ENCODE measurements at places on chromosomes 2 and 18.
A peak's percentile ranks its signal among the peaks of the same experiment; 100 is the strongest.

DNA sequence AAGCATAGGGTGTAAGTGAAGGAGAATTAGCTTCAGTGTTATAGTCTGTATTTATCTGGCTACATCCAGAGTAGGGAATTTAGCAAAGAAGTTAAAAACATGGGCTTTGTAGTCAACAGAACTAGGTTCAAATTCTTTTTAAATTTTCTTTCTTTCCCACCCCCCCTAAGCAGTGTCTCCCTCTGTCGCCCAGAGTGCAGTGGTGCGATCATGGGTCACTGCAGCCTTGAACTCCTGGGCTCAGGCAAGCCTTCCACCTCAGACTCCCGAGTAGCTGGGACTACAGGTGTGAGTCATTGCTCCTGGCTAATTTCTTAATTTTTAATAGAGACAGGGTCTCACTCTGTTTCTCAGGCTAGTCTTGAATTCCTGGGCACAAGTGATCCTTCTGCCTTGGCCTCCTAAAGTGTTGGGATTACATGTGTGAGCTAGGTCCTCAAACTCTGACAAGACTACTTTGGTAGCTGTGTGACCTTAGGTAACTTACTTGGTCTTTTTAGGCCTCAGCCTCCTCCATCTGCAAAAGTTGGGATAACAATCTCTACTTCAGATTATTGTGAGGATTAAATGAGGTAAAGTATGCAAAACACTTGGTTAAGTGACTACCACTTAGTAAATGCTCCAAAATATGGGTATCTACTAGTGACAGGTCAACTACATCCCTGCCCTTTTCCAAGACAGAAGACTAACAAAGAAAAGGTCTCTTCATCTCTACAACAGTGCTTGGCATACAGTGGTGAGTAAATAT is 17.8 kb downstream of the DOK1 start:
- no peak for DNase-seq

- DNase-seq = no peak
Measured at GRCh38 chr2:57855212-57855611, 191.4 kb upstream of the VRK2 start.

- DNase-seq = no peak
Measured at GRCh38 chr18:25827228-25827627, 263.2 kb downstream of the SS18 start.

DNA sequence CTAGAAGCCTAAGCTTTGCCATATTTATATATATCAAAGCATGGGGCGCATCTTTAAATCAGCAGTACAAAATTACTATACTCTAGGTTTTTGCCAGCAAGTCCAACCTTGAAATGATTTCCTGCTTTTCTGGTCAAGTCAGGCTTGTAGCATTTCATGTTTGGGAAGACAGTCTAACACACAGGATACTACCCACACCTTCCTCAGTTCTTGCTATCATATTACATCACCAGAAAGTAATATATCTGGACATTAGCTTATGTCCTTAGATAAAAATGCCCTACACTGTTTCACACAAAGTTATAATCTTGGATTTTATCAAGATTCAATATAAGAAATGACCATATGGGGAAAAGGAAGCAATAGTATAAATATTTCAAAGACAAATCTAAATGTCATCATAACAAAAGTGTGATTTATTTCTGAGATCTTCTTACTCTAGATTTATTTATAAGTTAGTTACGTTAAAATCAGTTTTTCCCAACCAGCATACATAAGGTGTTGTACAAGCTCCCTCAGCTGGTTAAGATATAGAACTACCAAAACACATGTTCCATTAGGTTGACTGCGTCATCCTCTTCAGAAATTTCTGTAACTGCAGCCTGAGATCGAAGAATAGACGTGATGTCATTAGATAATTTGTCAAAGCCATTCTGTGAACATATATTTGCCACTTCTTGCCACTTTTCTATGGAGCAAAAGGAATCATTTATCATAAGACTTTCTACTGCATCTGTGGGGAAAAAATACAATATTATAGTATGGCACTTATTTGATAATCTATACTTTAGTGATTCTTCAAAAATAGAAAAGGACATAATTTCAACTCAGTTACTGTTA is 56.6 kb downstream of the CLHC1 start:
- DNase-seq = peak; percentile 34

DNA sequence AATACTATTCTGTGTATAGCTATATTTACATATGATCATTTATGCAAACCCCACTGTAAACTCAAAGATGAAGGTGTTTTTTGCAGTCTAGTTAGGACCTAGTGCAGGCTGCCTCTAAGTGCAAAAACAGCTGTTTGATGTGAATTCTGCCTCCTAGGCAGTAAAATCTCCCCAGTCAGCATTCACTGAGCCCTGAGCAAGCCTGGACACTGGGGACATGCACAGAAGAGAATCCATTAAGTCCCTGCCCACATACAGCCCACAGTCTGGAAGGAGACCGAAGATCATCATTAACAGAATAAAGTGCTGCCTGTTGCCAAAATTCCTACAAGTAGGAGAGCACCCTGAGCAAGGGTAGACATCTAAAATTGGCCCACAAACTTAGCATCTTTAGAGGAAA is 14.4 kb upstream of the BIN1 start:
- no peak for DNase-seq

DNA sequence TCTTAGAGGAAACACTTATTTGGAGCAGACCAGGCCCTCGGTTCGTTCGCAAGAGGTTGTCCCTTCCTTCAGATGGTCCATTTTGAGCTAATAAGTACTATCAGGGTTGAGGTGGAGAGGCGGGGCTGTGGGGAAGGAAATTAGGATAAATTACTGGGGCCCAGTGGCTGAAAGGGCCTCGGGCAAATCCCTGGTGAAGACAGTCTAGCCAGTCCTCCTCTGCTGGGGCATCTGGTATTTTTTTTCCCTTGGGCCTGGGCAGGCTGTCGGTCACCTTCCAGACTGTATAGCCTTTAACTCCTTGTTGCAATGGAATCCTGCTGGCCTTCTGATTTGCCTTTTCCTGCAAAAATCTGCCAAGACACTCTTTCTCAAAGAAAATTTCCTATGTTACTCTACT is 1.7 kb upstream of the MYO3B start:
- no peak for DNase-seq

DNA sequence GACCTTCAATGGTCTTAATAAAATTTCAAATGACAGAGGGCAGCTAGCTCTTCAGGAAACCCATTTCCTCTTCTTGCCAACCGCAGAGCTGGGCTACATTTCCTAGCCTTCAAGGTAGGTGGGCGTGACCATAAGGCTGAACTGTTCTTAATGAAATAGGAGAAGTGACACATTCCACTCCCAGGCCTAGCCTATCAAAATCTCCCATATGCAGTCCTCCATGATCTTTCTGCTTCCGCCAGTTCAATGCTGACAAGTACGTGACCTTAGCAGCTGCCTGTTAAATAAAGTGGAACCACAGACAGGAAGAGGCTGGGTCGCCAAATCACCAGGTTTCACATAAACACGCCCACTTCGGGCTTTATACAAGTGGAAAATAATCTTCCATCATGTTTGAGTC is 13.2 kb downstream of the SERPINE2 start:
- DNase-seq = no peak

DNA sequence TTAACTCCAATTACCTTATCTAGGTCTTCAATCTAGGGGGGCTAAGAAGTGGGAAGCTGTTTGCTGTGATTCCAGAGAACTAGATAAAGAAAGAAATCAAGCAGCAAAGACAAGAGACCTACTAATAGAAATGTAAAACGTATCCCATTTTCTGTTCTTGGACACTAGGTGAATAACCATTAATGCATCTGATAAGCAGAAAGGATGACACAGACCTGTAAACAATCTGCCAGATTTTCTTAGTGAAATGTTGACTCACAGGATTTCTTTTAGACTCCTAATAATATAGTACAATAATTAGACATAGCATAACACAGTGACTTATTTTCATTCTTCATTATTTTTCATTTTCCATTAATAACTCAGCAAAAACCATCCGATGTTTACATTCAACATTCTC is 1.3 kb downstream of the WDR35 start:
- no peak for DNase-seq

GRCh38 chr2:47373747-47374146 is 29.2 kb upstream of the MSH2 start:
- DNase-seq = no peak

- no peak for DNase-seq
Measured at GRCh38 chr2:12979066-12979465, 262.3 kb downstream of the TRIB2 start.

DNA sequence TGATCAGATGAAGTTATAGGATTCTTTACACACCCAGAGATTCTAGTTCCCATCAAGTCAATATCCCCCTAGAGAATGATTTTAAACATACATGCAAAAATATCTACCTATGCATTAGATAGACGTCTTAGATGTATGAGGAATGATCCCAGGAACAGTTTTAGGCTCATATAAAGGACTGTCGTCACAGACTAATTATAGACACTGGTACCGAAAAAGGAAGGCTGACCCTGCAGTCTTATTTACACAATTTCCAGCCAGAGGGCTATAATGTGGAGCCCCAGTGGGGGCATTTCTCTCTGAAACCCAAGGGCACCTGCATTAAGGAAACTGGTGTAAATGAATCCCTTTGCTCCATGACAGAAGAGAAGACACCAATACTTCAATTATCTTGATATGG is 170.4 kb downstream of the ZNF521 start:
- DNase-seq = no peak

- no peak for DNase-seq
Measured at GRCh38 chr2:163135256-163135655, 296.7 kb upstream of the KCNH7 start.

DNA sequence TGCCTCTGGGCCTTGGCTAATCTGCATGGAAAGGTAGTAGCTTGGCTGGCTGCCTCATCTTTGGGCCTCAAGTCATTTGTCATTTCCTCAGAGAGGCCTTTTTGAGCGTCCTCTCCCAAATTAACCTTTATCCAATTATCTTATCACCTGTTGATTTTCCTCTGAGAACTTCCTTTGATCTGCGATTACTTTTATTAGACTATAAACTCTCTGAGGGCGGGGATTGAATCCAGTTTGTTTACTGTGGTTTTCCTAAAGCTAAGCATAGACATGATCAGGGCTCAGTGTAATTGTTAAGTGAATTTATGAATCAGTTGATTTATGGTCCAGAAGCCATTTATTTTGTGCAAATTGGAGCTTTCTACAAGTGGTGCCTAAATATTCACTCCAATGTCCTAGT is 7.5 kb downstream of the RPE start:
- no peak for DNase-seq

GRCh38 chr2:27400348-27401135 is 8.8 kb downstream of the PPM1G start:
- no peak for DNase-seq

- DNase-seq = no peak
Measured at GRCh38 chr2:239789711-239790110, 235.4 kb downstream of the NDUFA10 start.

DNA sequence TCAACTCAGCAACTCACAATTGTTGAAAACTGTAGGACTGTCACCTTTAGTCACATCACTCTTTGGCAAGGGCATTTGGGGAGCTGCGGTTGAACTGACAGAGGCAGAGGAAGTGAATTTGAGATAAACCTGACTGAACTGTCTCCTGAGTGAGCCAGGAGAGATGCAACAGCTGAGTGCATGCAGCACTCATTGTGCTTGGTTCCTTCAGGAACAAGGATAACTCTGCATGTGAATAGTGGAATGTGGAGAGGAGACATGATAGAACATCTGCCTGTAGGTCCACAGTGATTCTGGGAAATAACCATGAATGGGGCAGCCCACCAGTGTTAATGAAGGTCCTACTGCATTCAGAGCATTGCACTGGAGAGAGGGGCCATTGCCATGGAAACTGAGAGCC is 494.7 kb downstream of the STK39 start:
- DNase-seq = no peak

GRCh38 chr2:228556717-228557116 is 375.2 kb upstream of the SPHKAP start:
- DNase-seq = no peak

- no peak for DNase-seq
Measured at GRCh38 chr2:69914950-69915945, at the start of gene MXD1. TSS of gene MXD1 (plus strand) at chr2:69915109. CDS start at chr2:69915331, 222 bp downstream.

DNA sequence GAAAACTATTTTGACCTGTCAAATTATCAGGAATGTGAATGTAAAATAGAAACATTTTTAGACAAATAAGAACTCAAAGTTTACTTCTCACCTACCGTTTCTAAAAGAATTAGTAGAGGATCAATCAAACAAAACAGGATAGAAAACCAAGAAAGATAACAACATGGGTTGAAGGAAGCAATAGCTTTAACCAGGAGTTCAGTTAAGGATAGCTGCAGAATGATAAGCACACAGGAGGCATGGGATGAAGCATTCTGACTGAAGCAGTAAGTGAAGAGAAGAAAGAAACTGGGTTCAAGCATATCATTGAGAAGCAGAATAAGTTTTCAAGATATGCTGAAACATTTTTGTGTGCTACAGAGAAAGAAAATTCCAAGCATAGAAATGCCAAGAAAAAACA is 52.3 kb downstream of the TWSG1 start:
- DNase-seq = no peak

GRCh38 chr2:10387033-10387432 is 61.1 kb downstream of the ODC1 start:
- no peak for DNase-seq

DNA sequence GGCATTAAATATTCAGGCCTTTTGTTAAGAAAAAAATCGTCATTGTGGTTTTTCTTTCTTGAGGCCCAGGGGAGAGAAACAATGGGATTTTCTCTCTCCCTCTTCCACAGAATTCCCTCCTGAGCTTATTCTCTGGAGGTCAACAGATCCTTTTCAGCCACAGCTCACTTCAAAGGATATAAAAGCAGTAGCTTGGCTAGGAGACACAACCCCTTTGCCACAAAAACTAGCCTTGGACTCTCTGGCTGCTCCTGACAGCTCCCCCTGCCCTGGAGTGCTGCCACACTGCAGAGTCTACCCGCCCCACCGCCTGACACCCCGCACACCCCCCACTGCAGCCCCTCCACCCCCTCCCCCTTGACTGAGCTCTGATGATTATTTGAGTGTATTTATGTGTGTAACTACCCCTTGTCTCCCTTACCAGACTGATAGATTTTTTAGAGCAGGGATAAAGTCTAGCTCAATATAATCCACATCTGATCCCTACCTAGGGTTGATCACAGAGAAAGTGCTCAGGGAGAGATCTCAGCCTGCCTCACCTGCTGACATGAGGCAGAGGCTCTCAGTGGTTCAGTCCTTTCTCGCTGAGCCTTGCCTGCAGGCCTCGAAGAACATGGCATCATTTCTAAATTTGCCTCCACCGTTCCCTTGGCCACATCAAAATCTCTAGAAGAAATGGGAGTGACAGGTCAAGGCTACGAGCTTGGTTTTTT is 132.2 kb upstream of the SP5 start:
- DNase-seq = no peak

DNA sequence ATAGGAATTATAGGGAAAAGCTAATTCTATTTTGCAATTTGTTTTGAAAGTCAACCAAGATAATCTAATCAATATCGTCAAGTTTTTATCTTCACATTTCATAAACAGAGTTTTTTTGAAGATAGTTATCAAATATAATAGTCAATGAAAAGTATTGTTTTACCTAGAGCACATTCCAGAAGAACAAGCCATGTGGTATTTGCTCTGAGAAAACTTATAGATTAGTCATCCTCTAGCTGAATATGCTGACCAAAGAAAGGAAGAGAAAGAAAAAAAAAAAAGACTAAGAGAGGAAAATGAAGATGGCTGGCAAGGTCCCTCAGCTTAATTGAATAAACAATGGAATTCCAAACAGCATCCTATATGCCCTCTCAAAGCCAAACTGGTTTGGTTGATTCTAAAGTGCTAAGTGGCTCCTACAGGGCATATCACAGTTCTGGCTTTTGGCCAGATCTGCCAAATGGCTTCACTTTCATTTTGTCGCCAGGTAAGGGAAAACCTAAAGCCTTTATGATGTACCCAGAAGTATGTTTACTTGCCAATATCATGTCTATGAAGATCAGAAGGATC is 132.6 kb downstream of the VWC2L start:
- peak; percentile 62 for DNase-seq

Measured in NCI-H1105 treated with DMSO at 0.1 percent for 48 hours (cell line).